ENCODE measurements at places on chromosomes 16 and 17.

DNA sequence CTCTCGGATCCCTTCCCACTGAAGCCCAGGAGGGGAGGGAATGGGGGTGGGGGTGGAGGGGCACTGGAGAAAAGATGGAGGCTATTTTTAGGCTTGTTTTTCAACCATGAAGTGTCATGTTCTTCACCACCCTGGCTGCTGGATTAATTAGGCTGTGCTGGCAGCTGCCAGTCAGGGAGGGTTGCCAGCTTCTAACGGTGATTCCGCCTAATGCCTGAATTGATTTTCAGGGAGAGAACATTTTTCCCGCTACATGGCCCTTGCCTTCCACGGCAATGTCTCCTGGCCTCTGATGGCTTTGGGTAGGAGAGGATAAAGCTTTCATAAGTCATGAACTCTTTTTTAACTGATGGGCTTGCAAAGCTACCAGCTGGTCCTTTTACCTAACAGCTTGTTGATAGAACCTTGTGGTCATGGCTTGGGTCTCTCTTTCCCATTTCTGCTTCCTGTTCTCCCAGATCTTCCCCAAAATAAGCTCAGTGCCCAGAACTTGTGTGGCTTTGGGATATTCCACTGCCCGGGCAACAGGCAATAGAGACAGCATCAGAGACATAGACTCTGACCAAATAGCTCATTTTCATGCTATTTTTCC is 167.4 kb downstream of the PITPNC1 start:
- DNase-seq: no peak

DNA sequence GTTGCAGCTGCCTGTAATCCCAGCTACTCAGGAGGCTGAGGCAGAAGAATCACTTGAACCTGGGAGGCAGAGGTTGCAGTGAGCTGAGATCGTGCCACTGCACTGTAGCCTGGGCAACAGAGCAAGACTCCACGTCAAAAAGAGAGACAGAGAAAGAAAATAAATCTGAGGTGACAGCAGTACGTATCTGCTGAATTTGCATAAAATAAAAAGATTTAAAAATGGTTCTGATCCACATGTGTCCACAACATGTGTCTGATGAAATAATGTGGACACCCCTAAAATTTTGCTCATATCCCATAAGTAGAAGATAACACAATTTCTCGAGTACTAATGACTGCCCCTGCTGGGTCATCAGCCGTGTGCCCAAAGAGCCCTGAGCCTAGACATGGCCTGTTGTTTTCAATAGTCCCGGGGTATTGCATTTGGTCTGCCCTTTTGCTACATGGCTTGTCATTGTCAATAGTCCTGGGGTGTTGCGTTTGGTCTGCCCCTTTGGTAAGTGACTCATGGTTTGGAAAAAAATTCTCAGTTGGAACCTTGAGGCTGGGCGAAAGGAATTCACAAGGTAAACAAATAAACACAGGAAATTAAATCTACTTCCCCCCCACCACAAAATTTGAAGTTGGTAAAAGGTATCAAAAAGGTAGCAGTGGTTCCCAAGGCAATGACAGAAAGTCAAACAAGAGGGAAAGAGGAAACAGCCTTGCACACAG is 434.6 kb upstream of the MAF start:
- DNase-seq: no peak

- DNase-seq: no peak
Observed at GRCh38 chr17:2033153-2033552, 3.2 kb downstream of the DPH1 start.

DNA sequence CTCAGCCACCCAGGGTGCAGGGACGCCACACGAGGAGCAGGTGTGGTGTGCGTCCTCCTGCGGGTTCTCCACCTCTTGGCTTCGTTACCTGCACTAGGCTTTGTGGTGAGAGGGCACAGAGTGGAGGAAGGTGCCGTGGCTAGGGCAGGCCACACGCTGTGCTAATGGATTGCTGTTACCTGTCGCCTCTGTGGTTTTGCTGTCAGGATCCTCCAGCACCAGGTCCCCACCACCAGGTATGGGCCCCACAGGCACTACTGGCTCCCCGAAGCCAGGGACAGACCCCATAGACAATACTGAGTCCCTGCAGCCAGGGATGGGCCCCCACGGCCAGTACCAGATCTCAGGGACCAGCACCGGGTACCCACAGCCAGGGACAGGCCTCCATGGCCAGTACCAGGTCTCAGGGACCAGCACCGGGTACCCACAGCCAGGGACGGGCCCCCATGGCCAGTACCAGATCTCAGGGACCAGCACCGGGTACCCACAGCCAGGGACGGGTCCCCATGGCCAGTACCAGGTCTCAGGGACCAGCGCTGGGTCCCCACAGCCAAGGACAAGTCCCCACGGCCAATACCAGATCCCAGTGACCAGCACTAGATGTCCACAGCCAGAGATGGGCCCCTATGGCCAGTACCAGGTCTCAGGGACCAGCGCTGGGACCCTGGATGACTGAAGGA is 315.6 kb downstream of the SEC14L1 start:
- DNase-seq: no peak

DNA sequence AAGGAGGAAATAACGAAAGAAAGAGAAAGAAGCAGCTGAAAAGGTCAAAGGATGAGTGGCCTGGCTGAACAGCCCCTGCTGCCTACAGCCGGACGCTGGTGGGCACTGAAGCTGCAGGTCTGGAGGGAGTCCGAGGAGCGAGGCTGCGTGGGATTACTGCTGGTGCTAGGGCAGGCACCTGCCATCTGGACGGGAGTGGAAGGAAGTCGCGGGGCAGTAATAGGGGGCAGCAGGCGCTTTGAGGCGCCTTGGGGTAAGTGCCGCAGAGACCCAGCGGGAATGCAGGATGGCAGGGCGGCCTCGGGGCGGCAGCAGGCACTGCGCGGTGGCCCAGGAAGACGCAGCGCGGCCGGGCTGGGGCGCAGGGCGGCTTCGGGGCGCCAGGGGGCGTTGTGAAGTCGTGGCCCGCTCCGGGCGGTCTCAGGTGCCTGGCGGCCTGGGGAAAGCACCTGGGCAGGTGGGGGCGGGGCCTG is 303 bp upstream of the SCNN1G start:
- DNase-seq: peak; percentile 59

- no peak for DNase-seq
Observed at GRCh38 chr16:2981899-2982250, 1.6 kb upstream of the PKMYT1 start.

DNA sequence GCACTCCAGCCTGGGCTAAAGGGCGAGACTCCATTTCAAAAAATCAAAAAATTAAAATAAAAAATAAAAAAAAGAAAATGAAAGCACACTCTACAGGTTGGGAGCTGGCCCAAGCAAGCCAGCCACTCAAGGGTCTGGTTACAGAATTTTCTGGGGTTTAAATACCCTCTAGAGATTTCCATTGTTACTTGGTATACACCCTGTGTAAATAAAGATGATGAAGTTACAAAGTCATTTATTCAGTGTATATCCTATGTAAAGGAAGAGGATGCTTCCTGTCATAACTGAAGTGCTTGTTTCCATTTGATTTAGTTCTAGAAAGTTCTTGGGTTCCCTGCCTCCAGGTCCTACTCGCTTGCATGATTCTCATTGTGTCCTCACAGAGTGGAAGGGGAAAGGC is 79.9 kb upstream of the C17orf78 start:
- DNase-seq: no peak
